ENCODE measurements at places on chromosomes 11 and 22. TPM values are rescaled to one million over a fixed set of nuclear protein-coding genes. Genes with fewer than 3 reads are reported as not detected.

Gene RTN4RL2
- 0.24 TPM for total RNA-seq

Gene ART1
- total RNA-seq, result not detected

DNA sequence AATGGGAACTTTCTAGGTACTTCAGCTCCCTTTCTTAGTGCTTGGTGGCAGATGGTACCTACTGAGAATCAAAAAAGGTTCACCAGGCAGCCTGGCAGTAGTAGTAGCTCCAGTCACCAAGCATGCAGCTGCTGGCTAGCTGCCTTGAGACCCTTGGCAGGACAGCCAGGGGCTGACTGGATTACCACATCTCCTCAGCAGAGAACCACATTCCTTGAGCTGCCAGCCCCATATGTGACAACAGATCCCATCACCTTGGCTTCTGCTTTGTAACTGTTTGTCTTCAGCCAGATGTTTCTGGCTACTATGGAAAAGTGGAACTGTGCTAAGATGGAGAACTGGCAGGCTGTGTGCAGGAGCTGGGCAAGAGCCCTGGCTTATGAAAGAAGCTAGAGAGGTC, 39.6 kb upstream of the CHRM4 start:
- H3K4me3 ChIP-seq, result no peak overlapping the region
- H3K4me1 ChIP-seq, result no peaks in the 10 kb centered on the region
- peaks cover 28% of the 10 kb centered on the region for H3K36me3 ChIP-seq
- DNase-seq, result no peak
- no peaks in the 10 kb centered on the region for H3K27me3 ChIP-seq
- H3K27ac ChIP-seq, result no peak overlapping the region

- H3K27ac ChIP-seq, result no peak overlapping the region
- no peaks in the 10 kb centered on the region for H3K27me3 ChIP-seq
- no peak for DNase-seq
- no peaks in the 10 kb centered on the region for H3K36me3 ChIP-seq
These were observed 206.0 kb upstream of the CHORDC1 start for GRCh38 chr11:90428836-90429235.

- peaks cover 40% of the 10 kb centered on the region for H3K27me3 ChIP-seq
- DNase-seq, result no peak
- H3K27ac ChIP-seq, result no peak overlapping the region
- no peaks in the 10 kb centered on the region for H3K36me3 ChIP-seq
- peaks cover 16% of the 10 kb centered on the region for H3K4me1 ChIP-seq
- H3K4me3 ChIP-seq, result no peak overlapping the region
These were observed 98.3 kb upstream of the HSD17B12 start for GRCh38 chr11:43582024-43582862.

All from CD8-positive, alpha-beta memory T cell (primary cell).